Mucosa of descending colon (tissue), 3 donors: ENCODE measurements at places on chromosomes 4 and X.

- DNase-seq, result no peak
Observed at GRCh38 chr4:168812806-168813205, 197.2 kb downstream of the CBR4 start.

- no peak for DNase-seq
Observed at GRCh38 chrX:47706575-47706974, 47.6 kb upstream of the UXT start.

DNA sequence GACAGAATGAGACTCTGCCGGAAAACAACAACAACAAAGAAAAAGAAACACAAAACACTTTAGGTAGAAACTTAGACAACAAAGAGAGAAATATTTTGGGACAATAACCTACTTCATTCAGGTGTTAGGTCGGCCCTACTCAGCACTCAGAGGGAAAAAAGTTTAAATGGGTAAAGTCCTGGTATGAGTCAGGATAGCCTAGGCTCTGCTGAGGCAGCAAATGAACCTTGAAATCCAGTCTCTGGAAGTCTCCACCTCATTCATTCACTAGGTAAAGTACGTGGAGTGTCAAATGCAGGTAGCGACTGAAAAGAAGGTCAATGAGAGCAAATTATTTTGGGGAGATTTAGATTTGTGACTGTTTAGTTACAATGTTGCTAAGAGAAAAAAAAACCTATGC, 127.4 kb downstream of the FHDC1 start:
- DNase-seq, result no peak

DNA sequence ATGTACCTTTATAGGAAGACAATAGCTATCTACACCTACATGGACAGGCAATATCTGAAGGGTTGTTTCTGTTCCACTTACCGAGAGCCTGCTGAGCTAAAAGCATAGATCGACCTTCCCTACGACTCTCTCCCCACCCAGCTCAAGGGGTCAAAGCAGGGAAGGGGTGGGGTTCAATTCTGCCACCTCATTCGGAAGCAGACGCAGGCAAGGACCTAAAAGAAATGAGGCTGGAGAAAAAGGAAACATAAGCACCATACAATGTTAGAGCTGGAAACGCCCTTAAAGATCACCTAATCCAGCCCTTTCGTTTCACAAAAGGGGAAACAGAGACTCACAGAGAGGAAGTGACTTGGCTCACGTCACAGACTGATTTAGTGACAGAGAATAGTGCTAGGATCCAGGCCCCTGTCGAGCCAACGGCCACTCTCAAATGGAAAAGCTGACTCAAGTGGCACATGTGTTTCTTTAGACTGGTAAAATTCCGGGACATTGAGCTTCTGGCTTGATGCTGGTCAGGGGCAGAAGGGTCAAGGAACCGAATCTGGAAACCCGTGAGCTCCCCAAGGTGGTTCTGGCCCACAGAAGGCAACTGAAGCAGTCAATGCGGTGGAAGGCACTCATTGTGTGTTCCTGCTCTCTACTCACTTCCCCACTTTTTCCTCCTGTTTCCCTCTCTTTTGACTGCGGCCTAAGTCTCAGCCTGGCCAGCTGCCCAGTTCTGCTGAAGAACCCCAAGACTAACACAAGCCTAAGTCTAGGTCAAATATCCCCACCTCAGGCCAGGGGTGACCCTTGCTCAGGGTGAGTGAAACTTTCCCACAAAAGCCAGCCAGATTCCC, 7.5 kb downstream of the SEPTIN6 start:
- DNase-seq, result peak; percentile 38

DNA sequence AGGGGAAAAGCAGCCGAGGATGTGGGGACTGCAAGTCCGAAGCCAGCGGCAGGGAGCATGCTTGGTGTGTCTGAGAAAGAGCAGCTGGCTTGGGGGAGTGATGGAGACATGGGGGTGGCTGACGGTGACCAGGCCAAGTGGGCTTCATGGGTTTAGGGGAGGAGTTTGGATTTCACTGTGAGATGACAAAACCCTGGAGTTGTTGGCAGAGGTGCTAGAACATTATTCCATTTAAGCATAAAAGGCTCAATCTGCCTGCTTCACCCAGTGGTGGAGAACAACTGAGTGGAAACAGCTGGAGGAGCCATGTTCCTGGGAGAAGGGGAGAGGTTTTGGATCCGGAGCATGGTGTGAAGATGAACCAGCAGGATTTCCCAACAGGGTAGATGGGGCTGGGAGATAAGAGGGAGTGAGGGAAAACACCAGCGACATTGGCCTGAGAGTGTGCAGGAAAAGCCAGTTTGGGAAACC, 318.0 kb upstream of the TAPT1 start:
- peak; percentile 1 for DNase-seq

- DNase-seq, result peak; percentile 16
Observed at GRCh38 chr4:78517050-78517652, 34.4 kb upstream of the ANXA3 start.

GRCh38 chr4:75235359-75235951, 278.7 kb downstream of the RCHY1 start:
- no peak for DNase-seq

DNA sequence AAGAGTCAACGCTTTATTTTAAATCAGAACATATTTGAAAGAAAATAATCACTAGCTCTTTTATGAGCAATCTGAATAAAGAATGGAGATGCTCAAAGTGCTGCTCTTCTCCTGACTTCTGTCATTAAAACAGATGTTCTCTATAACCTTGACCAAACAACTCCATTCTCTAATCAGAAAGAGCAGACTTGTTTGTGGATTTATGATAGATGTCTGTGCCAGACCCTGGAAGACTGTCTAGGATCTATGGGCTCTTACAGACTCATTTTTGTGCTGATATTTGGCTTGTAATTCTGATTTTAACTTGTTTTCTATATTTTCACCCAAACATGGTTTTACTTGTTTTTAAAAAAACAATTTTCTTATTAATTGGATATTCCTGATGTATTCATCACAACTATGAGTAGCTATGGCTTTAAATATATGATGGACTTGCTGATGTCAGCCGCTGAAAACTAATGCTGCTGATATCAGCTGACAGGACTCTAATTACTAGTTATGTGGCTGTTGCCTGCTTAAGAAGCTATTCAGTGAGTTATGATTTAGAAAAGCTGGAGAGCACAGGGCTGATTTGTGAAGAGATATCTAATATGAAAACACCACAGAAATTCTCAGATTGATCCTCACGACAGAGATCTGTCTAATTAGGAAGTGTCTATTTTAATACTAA, 31.6 kb upstream of the MAML3 start:
- DNase-seq, result no peak

GRCh38 chrX:84340968-84341367, 153.0 kb upstream of the RPS6KA6 start:
- no peak for DNase-seq

GRCh38 chrX:11757719-11758399, at the start of gene MSL3:
TSS of gene MSL3 (plus strand) at chrX:11758237. CDS start at chrX:11758264, 27 bp downstream.
- peak; percentile 80 for DNase-seq

DNA sequence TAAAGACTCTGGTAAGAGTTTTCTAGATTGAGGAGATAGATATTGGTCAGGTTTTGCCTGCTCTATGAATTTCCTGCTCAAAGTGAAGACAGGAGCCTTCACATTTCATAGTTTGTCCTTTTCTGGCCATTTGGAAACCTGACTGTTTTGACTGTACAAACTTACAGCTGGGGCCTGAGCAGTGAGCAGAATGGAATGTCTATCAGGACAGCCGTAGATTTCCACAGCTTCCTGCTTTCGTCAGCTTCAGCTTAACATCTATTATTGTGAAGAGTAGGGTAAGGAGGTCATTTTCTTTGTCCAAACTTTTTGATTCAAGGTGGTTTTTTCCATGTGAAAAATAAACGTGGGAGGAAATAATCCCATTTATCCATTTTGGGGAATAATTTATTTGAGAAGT, 124.3 kb upstream of the DIPK2B start:
- no peak for DNase-seq

DNA sequence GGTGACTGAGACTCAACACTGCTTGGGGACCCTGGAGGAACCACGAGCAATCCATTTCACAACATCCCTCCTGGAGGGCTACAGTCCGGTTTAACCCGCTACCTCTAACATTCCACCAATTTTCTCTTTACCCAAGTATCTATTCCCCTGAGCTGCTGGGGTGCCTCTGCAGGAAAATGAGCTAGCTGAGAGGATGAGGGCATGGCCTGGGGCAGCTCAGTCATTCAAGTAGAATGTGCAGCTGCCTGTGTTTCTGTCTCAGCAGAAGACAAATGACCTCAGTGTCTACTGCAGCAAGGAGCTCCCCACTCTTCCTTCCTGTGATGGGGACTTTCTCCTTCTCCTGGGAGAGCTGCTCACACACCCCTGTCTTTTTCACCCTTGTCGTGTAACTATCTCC, 120.8 kb downstream of the ZNF518B start:
- DNase-seq, result no peak

DNA sequence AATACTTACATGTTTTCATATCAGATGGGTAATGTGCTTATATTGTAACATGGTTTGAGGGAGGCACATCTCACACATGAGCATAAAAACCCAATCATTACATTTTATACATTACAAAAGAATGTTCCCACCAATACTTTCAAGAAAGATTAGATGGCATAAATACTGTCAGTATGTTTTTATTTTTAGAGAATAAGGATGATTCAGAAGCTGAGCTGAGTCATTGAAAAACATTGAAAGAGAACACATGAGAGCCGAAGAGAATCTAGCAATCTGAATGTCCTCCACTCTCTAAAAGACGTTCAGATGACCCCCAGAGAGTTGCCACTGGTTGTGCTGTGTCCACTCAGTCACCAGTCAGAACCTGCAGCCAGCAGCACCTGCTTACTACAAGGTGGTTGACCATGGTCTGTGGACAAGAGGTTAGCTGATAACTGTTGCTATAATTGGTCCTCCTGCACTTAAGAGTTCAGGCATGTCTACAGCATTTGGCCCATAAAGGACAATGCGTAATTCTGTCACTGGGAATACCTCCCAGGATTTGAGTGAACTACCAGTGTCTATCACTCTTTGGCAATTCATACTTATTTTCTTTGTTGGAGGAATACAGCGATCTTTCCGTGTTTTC, 382.2 kb upstream of the IGFBP7 start:
- no peak for DNase-seq

DNA sequence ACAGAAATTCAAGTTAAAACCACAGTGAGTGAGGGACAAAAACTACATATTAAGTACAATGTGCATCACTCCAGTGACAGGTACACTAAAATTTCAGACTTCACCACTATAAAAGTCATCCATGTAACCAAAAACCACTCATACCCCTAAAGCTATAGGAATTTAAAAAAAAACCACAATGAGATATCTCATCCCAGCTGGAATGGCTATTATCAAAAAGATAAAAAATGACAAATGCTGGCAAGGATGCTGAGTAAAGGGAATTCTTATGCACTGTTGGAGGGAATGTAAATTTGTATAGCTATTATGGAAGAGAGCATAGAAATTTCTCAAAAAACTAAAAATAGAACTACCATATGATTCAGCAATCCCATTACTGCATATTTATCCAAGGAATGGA, 171.1 kb downstream of the HHIP start:
- no peak for DNase-seq

DNA sequence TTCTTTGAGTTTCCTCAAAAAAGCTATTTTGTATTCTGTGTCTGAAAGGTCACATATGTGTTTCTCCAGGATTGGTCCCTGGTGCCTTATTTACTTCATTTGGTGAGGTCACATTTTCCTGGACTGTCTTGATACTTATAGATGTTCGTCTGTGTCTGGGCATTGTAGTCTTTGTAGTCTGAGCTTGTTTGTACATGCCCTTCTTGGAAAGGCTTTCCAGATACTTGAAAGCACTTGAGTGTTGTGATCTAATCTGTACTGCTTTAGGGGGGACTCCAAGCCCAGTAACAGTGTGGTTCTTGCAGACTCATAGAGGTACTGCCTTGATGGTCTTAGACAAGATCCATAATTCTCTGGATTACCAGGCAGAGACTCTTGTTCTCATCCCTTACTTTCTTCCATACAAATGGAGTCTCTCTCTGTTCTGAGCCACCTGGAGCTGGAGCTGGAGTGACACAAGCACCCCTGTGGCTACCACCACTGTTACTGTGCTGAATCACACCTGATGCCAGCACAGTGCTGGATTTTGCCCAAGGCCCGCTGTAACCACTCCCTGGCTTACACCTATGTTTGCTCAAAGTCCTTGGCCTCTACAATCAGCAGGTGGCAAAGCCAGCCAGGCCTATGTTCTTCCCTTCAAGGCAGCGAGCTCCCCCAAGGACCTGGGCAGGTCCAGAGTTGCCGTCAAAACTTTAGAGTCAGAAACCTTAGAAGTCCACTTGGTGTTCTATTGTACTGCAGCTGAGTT, 72.3 kb upstream of the EFHC2 start:
- no peak for DNase-seq

DNA sequence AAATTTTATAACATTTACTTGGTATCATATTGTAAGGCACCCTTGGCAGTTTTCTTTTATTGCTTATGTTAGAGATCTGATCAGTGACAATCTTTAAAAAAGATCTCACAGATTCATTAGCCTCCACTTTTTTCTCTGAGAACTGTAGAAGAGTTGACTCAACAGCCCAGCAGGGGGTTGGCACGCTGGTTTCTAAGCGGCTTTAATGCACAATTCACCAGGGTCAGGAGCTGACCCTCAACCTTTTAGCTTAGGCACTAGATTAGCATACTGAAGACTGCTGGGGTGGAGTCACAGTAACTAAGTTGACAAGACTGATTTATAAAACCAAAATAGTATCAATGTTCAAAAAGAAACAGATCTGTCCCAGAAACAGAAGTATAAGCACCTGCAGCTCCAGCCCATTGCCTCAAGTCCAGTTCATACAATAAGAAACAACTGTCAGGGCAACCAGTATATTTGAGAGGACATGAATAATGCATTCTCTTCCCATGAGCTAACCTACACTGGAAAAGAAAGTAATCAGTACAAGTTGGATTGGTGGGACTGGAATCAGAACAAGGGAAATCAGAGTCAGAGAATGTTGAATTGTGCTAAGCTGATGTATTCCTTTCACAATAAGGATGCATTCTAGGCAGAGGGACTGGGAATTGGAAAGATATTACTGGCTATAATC, 77.6 kb downstream of the PDE5A start:
- no peak for DNase-seq
